CD4-positive, alpha-beta T cell treated with Interleukin-12 subunit alpha and Interleukin-12 subunit beta, for 1 hour (primary cell): ENCODE measurements at places on chromosomes 7 and 10.

DNA sequence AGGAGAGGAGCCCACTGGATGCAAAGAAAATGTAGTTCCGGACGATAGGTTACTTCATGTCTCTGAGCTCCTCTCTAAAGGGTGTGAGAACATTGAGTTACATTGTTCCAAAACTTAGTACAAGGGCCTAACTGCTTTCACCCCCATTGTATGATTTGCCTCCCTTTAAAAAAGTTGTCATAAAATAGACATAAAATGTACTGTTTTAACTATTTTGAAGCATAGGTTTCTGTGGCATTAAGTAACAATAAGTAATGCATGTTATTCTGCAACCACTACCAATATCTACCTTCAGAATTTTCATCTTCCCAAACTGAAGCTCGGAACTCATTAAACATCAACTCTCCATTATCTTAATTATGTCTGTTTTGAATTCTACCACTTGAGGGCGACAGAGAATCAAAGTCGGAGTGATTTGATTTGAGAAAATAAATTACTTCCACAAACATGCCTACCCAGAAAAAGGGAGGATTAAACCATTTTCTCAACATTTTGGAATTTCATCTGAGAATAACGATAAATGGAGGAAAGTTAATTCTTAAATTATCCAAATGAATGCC is 2.7 kb downstream of the IGFBP1 start:
- peak; percentile 20 for DNase-seq

- no peak for DNase-seq
Measured at GRCh38 chr10:103449208-103450144, 2.7 kb downstream of the CALHM2 start.

DNA sequence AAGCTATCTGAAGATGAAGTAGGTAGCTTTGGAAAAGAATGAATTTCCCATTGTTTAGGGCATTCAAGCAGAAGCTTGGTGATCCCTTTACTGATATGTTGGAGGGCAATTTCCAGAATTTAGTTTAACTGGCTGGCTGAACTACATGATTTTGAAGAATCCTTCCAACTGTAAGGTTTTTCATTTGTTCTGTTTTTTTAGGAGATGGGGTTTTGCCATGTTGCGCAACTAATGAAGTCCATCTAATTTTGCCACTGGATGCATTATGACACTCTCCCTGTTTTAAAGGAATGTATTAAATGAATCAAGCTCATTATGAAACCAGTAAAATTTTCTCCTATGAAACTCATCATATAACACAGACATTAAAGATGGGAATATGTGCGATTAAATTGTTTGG is 6.1 kb upstream of the DDX50 start:
- DNase-seq, result no peak

- DNase-seq, result no peak
Measured at GRCh38 chr10:118054383-118054782, 7.6 kb upstream of the RAB11FIP2 start.

DNA sequence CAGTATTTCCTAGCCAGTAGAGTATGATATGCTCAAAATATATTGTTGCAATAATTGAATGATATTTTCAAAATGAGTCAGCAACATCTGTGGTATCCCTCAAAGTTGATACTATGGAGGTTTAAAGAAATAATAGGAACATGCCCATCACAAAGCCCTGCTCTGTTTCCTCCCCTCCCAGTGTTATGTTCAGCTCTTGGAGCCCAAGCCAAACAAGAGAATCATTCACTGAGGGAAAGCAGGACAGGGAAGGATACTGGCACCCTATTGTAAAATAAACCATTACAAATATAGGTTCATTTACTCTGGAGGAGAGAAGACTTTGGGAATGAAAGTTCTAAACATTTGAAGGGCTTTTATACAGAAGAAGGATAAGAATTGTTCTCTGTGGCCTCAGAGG is 37.6 kb downstream of the SORCS3 start:
- DNase-seq, result no peak

GRCh38 chr10:117212176-117212575 is 14.9 kb downstream of the KCNK18 start:
- no peak for DNase-seq

- DNase-seq, result no peak
Measured at GRCh38 chr7:2134740-2135139, 98.0 kb downstream of the MAD1L1 start.

GRCh38 chr7:30378275-30378674 is 93.9 kb downstream of the ZNRF2 start:
- DNase-seq, result no peak

GRCh38 chr7:70285854-70286253 is 687.6 kb downstream of the AUTS2 start:
- DNase-seq, result no peak

DNA sequence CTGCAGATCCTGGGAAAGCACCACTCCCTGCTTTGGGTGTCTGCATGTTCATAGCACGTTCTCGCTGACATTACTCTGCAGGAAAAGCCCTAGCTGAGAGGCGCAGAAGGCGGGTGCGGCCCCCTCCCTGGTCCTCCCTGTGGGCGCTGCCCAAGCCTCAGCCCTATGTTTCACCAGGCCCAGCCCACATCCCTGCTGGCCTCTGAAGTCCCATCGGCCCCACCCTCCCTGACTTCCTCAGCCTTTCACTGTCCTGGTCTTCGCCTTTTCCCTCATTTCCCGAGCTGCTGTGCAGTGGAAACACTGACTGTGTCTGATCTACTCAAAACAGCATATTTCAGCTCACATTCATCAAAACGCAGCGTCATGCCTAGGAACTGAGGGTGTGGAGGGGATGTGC is 36.3 kb upstream of the DIP2C start:
- no peak for DNase-seq

- peak; percentile 44 for DNase-seq
Measured at GRCh38 chr10:22712956-22713852, 1.2 kb downstream of the PIP4K2A start.

DNA sequence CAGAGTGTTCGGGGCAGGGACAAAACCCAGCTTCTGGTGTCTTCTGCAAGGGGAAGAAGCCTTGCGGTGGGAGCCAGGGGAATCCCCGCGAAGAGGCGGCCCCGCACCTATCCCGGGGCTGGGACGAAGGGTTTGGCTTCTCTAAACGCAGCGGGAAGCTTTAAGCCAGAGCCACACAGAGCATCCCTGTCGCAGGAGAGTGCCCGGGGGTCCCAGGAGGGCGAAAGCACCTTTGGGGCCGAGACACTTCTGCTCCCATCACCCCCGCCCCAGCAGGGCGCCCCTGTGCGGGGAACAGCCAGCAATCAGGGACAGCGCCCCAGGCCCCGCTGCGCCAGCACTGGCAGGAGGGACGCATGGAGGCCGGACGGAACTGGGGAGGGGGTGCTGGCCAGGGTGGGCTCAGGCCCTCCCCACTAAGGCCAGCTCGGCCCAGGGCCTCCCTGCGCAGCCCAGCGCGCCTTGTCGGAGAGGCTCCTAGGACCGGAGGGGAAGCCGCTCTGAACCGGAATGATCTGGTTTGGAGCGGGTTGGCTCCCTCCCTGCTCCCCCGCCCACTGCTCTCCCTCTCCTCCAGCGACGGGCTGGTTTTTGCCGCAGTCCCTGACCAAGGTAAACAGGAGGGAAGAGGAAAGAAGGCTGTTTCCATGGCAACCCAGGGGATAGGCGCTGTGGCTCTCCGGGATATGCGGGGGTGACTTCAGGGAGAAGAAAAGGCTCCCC is 63.9 kb downstream of the TMEM209 start:
- DNase-seq, result peak; percentile 36

- DNase-seq, result no peak
Measured at GRCh38 chr7:124152859-124153692, 120.2 kb upstream of the TMEM229A start.

- no peak for DNase-seq
Measured at GRCh38 chr7:78746301-78746700, 707.2 kb downstream of the MAGI2 start.

DNA sequence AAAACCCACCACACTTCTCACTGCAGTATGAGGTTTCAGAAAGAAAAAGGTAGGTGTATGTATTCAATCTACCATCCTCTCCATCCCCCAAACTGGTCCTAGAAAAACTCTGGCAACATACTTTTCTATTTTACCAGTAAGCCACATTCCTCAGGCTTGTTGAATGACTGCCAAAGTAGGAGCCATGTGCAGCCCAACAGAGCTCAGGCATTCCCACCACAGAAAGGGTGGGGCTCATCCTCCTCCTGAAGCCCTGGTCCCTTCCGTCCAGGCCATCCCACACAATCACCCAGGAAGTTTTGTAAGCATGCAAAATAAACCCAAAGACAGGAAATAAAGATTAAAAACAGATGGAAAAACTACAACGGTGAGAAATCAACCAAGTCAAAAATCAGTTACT is 57.2 kb downstream of the MAD1L1 start:
- DNase-seq, result no peak
